ENCODE measurements at places on chromosomes 12 and 14.

GRCh38 chr14:64233531-64234190 is 60.5 kb downstream of the ESR2 start:
- no peak for DNase-seq

- DNase-seq, result no peak
These were observed 67.8 kb upstream of the KCNH3 start for GRCh38 chr12:49470986-49471385.

DNA sequence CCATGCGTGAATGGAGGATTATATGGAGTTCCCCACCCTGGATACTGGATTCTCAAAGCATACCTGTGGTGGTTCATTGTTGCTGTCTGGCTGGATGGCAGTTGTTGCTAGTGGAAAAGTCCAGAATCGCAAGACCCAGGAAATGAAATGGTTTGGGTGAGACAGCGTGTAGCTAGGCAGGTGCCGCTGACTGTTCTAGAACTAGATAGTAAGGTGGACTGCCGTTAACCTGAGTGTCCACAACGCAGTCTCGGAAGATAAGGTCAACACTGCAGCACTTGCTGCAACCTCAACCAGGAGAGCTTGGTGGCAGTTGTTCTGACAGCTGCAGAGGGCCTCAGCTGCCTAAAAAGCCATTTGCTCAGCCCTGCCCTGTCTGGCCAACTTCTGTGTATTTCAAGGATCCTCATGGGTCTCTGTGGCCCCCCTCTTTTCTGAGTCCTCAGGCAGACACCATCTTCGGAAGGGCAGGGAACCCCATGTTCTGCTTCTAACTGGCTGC is 15.5 kb upstream of the IRF2BPL start:
- no peak for DNase-seq

- DNase-seq, result no peak
These were observed 311.9 kb downstream of the CACNA1C start for GRCh38 chr12:2364631-2365051.

DNA sequence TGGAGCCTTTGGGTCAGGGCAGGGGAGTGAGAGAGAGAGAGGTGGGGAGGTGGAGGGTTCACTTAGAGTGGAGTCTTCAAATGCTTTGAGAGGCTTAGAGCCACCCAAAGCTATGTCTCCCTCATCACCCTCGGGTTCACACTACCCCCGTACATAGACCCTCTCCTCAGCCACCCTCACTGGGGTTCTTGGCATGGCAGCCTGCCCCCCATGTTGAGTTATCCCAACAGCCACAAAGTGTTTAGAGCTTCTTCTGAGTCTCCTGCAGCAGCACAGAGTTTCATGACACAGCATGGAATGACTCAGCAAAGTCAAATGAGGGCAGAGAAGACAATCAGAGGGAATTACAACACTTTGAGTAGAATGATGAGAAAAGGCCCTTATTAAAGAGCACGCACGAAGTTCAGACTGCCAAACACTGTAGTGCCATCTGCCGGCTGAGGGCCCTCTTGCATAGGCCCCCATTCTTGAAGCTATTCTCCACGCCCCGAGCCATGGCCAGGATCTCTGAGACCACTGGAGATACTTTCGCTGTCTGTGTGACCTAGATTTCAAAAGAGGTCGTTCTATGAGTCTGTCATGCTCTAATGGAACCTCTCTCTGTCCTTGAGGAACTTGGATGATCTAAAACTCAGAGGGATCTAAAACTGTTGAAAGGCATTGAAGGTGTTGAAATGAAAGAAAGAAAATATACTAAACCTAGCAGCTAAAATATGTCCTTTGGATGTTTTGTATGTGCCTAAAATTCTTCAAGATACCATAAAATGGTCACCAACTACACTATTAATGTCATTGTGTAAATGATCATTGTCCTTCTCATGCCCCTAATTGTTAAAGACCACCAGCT is 221.9 kb downstream of the PELI2 start:
- peak; percentile 83 for DNase-seq

DNA sequence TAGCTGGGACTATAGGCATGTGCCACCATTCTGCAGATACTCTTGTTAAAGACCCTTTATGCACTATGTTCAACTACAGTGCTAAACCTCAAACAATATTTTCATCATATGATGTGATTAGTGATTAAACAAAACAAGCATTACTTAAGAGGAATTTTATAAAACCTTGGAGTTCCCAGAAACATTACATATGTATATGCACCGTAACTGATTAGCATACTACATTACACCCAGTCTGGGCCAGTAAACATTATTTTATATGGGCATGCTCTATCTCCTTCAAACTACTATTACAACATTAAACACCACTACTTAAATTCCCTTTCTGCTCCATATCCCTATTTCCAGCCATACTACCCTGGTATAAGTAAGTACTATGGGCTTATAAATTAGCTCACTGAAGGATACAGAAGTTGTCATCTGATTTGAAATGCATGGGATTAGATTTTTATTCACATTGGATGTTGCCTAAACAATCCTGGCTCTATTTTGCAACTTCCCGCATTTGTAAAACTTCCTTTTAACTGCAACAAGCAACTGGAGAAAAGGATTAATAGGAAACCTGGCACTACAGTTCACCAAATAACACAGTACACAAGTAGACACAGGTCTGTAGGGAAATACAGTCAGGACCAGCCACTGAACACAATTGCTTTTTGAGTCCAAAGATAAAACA is 205.8 kb downstream of the MED13L start:
- no peak for DNase-seq

GRCh38 chr12:127515941-127516340 is 751.0 kb upstream of the TMEM132C start:
- no peak for DNase-seq

GRCh38 chr12:2076196-2076570 is 23.4 kb downstream of the CACNA1C start:
- no peak for DNase-seq

- DNase-seq, result no peak
These were observed 120.4 kb downstream of the STAB2 start for GRCh38 chr12:103707446-103707845.

Measured in pulmonary artery endothelial cell (primary cell).